Pulmonary artery endothelial cell (primary cell): ENCODE measurements at places on chromosomes 7 and 10.
A peak's percentile ranks its signal among the peaks of the same experiment; 100 is the strongest.

DNA sequence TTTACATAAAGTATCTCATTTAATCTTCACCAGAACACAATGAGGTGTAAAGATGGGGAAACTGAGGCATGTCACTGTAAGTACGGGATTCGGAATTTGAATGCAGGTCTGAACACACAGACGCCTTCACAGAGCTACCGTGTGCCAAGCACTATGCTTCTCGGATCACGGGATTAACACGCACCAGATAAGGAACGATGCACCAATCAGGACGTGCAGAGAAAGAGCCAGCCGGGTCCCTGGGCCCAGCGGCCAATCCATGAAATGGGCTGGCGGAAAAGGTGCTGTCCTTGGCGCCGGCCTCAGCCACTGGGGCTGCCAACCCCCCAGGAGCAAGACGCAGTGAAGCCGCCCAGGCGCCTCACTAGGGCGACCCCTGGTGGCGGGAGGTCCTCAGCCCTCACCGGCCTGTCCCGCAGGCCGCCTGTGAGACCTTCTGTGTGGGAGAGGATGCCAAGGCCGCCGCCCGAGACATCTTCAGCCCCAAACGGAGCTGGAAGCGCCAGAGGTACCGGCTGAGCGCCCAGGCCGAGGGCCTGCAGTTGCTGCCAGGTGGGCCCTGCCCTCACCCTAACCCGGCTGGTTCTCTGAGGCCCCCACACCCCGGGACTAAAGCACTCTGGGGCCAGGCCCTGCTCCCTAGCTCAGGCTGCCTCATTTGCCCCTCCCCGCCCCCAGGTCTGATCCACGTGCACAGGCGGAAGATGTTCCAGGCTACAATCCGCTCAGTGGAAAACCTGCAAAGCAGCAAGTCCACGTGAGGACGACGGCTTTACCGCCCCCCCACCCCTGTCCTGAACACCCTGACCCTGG lies 15.6 kb downstream of the ATG9B start:
- peak; percentile 32 for DNase-seq

GRCh38 chr10:22617516-22617915 lies 96.9 kb downstream of the PIP4K2A start:
- no peak for DNase-seq

GRCh38 chr10:104417637-104418292 lies 64.1 kb downstream of the CFAP58 start:
- no peak for DNase-seq

GRCh38 chr10:81179805-81180452 lies 642.2 kb downstream of the SH2D4B start:
- DNase-seq = no peak

DNA sequence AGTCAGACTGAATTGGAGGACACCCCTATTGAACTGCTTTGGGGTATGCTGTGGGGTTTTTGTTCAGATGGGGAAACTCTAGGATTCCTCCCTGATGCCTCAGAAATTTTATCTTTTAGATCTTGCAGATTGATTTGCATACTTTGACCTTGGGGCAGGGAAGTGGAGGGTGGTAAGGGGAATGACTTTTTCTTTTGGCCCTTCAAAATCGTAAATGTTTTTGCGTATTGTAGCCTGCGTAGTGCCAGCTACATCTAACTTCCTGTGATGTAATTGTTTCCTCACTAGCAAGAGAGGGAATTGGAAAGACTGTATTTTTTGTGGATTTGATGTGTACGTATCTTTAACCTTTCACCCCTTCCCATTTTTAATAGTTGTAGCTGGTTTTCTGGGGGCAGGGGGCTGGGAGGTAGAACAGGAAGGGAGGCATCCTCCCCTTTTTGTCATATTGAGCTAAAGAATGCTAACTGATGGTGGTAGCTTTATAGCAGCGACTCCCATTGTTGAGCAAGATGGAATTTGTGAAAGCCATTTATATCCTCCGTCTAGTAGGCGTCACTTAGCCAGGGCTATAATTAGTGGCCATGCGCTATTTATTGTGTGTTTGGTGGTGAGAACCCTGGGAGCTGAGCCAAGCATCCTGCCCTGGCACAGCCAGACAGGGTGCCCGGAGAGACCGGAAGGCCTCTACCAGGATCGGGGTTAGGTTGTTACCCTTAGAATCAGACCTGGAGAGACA lies 11.3 kb downstream of the DUSP5 start:
- DNase-seq = no peak

DNA sequence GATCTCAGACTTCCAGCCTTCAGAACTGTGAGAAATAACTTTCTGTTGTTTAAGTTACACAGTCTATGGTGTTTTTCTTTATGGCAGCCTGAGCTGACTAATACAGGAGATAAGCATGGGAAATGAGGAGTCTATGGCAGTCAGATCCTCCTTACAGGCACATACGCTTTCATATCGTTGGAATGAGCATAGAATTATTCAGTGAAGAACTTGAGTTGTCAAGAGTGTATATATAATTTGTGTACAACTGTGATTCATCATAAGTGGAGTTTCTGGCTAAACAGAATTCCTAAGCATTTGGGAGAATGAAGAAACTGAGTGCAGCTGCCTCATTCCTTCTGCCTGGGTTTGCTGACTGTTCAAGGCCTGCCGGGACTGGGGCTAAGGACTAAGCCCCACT lies 516.7 kb downstream of the ADRA2A start:
- no peak for DNase-seq

GRCh38 chr7:69217516-69218350 lies 380.5 kb upstream of the AUTS2 start:
- no peak for DNase-seq

GRCh38 chr7:81583090-81583489 lies 186.8 kb downstream of the HGF start:
- DNase-seq = no peak

GRCh38 chr7:143203386-143203785 lies 18.5 kb upstream of the TAS2R40 start:
- DNase-seq = no peak

- DNase-seq = no peak
Observed at GRCh38 chr7:17027789-17028152, 146.0 kb upstream of the AGR3 start.

DNA sequence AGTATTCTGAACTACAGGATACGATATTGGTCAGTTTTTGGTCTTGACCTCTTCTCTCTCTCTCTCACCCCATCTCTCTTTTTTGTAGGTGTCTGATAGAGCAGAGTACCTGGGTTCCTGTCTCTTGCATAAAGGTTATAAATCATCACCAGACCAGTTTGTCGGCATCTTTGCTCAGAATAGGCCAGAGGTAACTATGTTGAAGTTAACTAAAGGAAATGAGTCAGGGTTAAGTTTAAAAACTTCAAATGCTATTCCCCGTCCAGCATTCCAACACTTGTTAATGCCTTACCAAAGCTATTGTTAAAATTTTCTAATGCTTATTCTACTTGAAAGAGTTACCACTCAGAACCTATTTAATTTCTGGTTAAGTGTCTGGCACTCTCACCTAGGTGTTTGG lies 30.7 kb downstream of the ACSL5 start:
- DNase-seq = peak; percentile 5

- DNase-seq = no peak
Observed at GRCh38 chr7:158484801-158485531, 102.7 kb downstream of the PTPRN2 start.

DNA sequence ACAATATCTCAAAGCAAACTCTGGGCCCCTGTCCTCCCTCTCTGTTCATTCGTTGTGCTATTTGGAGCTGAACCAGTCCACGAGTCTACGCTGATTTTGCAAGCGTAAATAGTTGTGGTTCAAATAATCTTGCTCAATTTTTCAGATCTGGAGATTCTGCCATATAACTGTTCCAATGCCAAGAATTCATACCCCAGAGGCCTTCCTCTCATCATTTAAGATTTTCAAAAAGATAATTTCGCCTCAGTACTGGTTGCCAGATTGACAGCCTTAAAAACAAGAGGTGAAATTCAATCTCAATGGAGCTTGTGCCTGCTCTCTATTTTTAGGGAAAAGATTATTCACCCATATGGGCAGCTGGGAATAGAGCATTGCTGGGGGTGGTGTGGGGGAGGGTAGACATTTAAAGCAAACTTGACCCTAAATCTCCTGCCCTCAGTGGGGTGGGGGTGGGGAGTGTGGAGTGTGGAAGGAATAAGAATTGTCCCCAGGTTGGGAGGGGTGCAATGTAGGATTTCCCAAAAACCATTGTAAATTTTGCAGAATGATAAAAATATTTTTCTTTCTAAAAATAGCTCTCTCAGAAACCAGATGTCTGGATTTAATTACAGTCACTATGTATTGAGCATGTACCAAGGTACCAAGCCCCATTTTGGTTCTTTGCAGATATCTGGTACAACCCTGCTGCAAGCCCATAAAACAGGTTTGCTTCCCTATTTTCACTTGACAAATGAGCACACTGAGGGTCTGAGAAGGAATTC lies 104.7 kb upstream of the EEPD1 start:
- no peak for DNase-seq

DNA sequence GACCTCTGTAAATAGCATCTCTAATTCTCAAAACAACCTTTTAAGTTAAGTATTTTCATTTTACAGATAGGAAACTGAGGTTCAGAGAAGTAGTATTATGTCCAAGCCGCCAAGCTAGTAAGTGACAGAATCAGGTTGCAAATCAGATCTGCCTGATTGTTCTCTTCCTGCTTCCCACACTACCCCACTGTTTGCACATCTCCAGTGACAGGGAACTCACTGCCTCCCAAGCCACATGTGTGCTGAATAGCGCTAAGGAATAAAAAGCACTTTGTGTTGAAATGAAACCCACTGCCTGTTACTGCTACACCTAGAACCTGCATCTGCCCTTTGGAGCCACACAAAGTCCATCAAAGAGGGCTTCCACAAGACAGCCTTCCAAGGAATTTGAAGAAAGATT lies 45.1 kb upstream of the WDR11 start:
- DNase-seq = no peak

- no peak for DNase-seq
Observed at GRCh38 chr10:98076086-98076485, 45.7 kb upstream of the CRTAC1 start.

GRCh38 chr7:19958309-19958896 lies 185.0 kb upstream of the TMEM196 start:
- DNase-seq = peak; percentile 20

DNA sequence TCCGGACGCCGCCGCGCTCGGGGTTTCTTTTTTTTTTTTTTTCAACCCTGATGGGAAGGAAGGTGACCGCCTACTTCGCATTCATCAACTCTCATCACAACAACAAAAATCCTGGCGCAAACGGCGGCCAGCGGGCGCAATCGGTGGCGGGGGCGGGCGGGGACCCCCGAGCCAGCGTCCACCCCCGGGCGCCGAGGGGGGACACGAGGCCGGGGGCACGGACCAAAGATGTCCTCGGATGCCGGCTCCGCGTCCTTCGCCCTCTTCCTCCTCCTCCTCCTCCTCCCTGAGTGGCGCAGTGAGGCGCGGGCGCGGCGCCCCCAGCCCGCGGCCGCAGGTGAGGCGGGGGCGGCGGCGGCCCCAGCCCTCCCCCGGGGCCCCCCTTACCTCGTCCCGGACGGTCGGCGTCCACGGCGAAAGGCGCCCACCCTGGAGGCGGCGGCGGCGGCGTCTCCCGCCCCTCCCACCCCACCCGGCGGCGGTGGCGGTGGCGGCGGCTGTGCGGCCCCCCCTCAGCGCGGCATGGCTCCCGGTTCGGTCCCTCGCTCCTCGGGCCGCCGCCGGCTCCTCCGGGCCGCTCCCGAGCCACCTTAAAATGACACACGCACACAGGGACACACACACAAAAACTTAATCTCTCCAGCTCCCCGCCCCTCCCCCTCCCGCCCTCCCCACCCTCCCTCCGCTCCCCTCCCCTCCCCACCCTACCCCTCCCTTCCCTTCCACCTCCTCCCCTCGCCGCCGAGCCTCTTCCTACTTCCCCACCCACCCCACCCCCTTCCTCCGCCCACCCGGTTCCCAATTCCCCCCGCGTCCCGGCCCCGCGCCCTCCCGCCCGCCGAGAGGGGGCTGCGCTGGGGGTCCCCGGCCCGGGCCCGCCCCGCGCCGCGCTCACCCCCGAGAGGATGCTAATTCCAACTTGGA lies at the start of gene CTBP2:
TSS of gene CTBP2 (minus strand) at position 632 of the 924 bp plus-strand sequence.
- DNase-seq = no peak
